ENCODE measurements at places on chromosomes 16 and 17.

DNA sequence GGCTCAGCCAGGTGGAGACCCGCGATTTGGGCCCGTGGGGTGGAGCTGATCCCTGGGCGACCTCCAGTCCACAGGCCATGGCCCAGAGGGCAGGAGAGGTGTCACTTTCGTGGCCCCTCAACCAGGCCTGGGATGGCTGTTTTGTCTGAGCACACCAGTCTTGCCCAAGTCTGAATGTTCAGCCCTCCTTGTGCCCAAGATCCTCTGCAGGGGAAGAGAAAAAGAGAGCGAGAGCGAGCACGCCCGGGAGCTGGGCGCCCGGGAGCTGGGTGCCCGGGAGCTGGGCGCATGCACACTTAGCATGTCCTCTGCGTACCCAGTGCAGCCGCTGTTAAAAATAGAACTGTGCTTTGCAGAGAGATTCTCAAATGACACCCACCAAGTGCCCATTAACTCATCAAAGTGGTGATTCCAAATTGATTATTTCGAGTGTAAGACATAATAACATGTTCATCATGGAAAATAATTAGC is 403.3 kb upstream of the TNRC6C start:
- DNase-seq = no peak

DNA sequence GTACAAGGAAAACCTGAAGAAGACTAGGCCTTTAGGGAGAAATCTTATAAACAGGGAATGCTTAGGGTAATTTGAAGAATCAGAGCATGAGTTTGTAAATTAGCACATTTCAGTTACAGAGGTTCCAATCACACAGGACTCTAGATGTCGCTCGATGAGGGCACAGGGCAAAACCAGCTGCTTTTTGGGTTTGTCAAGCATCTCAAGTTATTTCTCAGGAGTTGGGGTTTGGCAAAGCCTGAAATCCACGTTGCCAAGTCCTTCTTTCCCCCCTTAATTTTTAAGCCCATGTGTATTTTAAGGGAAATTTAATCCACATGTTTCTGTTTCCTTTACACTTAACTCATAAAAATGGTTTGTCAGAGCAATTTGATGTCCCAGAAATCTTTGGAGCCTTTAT is 146.9 kb downstream of the ANKFN1 start:
- no peak for DNase-seq

DNA sequence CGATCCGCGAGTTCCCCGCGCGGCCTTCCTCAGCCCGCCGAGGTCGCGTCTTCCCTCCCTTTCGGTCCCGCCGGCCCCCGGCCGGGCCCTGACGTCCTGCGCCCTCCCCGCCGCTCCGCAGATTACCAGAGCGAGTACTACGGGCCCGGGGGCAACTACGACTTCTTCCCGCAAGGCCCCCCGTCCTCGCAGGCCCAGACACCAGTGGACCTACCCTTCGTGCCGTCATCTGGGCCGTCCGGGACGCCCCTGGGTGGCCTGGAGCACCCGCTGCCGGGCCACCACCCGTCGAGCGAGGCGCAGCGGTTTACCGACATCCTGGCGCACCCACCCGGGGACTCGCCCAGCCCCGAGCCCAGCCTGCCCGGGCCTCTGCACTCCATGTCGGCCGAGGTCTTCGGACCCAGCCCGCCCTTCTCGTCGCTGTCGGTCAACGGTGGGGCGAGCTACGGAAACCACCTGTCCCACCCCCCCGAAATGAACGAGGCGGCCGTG is 5.4 kb downstream of the LHX1 start:
- peak; percentile 45 for DNase-seq

DNA sequence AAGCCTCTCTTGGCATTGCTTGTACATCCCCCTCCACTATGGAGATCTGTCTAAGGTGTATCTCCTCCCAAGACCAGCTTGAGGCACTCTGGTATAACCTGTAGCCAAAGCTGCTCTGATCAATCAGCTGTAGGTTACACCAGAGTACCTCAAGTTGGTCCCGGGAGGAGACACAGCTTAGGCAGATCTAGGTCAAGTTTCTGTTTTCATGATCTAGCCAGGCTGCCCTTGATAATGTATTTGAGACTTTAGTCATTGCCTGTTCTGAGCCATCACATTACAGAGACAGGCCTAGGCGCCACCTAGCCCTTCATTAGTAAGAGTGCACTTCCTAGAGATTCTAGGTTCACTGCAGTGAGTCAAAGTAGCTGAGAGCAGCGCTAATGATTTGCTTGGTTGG is 31.4 kb downstream of the ASGR1 start:
- DNase-seq = no peak

DNA sequence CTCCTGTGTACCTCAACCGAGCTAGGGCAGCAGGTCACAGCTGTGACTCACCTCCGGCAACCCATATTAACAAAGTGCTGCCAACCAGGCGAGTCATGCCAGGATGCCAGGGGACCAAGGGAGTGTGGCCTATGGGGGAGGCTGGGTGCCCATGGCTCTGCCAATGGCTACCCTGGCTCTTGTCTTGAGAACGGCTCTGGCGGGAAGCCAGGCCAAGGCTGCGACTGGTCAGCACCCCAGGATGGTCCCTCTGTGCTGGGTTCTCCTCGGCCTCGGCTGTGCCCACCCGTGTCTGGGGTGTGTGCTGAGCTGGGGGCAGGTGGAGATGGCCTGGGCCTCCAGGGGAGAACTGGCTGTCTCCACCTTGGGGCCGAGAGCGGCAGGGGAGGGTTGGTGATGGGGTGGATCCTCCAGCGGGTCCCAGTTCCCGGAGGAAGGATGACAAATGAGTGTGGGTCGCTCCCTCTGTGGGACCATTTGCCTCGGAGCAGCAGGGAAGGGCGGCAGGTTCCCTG is 75.8 kb downstream of the MRC2 start:
- DNase-seq = peak; percentile 82

DNA sequence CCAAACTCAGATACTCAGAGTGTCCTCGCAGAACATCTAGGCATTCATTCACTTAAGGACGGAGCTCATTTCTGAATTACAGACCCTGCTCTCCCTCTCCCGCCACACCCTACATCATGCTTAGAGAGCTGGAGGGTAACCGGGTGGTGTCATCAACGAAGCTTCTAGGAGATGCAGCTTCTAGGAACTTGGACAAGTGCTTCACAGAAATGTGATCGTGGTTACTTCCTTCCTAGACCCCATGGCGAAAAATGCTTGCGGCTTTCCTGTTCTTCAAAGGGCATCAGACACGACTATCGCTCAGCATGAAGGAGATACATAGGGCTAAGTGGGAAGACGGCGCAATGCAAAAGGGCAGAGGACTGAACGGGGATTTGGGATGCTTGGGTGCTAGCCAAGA is 126.8 kb downstream of the ZFHX3 start:
- no peak for DNase-seq

GRCh38 chr17:27620721-27621120 is 10.3 kb upstream of the LGALS9 start:
- DNase-seq = no peak

DNA sequence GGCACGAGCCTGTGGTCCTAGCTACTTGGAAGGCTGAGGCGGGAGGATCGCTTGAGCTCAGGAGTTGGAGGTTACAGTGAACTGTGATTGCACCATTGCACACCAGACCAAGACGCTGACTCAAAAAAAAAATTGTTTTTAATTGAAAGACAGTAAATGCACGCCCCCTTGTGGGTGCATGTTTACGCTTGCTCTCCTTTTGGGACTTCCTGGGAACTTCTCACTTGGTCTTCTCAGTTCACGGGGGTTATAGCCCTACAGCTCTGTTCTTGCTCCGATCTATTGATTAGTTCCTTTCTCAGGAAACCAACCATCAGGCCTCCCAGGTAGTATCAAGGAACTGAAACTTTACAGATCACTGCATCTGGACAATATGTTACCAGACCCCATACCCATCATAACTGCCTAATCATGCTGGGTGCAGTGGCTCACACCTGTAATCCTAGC is 14.2 kb upstream of the RIPOR1 start:
- DNase-seq = peak; percentile 91

DNA sequence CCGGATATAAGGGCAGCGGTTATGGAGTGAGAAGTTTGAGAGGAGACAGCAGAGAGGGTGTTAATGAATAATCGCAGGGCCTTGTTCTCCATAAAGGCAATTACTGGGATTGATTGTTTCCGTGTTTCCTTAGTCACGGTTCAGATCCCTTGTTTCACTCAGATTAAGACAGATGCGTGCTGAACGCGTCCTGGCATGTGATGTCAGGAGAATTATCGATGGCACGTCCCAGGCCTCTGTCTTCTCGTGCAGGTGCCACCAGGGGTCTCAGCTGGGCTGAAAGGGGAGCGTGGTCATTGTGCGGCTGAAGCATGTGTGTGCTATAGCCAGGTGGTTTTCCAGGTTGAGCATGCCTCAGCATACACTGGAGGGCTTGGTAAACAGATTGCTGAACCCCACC is 142.4 kb upstream of the NOL11 start:
- DNase-seq = no peak

DNA sequence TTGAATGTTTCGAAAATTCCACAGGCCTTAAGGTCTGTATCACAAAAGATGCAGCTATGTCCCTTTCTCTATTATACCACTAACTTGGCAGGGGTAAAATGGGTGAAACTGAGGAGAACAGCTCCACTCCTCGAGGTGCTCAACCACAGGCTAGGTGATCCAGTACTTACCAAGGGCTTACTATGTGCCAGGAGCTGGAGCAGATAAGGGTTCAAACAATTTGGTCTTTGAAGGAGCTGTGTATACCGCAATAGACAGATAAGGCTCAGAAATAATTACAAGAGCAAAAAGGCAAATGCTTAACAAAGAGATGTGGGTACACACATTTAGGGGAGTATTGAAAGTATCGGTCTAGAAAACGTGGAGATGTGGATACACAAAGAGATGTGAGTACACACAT is 1.5 kb downstream of the XPO6 start:
- DNase-seq = no peak

- DNase-seq = no peak
These were observed 281.4 kb upstream of the DYNLRB2 start for GRCh38 chr16:80259290-80259805.

DNA sequence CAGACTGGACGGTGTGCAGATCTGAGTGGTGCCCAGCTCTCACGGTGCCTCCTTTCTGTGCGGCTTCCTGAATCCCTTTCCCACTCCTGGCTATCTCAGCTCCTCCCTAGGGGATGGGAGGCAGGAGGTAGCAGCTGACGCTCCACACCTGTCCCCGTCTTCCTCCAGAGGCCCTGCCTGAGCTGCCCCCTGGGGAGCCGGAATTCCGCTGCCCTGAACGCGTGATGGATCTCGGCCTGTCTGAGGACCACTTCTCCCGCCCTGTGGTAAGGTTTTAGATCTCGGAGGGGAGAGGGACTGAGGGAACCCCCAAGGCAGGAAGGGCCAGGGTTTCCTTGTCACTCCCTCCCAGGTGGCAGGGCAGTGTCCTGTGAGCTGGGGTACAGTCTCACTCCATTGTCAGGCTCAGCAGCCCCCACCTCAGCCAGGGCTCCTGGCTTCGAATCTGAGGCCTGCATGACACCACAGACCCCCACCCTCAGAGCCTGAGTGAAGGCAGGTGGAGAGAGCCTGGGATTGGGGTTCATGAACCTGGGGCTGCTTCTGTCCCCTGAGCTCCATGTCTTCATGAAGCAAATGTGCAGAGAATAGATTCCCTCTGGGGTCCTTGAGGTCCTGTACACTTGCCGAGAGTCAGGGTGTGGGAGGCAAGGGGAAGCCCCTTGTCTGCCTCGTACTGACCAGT is 6.6 kb downstream of the DEF8 start:
- no peak for DNase-seq

GRCh38 chr17:55635253-55635914 is 87.3 kb downstream of the TMEM100 start:
- DNase-seq = no peak

DNA sequence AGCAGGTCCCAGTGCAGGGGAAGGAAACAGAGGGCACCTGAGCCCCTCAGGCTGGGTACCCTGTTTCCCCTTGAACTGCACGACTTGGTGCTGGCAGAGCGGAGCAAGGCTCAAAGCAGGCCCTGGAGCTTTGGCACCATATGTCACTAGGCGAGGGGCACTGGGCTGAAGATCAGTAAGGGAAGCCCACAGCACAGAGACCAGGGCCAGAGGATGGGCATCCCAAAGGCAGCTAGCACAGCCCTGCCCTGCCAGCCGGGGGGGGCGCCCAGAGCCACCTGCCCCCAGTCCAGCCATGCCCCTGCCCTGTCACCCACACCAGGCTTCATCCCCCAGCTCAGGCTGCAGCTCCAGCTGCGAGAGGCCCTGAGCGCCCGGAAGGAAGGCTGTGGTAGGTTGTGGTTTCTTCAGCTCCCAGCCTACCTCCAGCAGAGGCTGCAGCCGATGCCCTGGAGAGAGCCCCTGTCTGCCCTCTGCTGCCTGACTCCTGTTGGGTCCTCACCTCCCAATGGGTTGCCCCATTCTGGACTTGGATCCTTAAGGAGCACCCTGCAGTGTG is 10.9 kb downstream of the NHERF1 start:
- DNase-seq = peak; percentile 42

- DNase-seq = no peak
These were observed 22.6 kb downstream of the SLC5A10 start for GRCh38 chr17:18974407-18975149.

DNA sequence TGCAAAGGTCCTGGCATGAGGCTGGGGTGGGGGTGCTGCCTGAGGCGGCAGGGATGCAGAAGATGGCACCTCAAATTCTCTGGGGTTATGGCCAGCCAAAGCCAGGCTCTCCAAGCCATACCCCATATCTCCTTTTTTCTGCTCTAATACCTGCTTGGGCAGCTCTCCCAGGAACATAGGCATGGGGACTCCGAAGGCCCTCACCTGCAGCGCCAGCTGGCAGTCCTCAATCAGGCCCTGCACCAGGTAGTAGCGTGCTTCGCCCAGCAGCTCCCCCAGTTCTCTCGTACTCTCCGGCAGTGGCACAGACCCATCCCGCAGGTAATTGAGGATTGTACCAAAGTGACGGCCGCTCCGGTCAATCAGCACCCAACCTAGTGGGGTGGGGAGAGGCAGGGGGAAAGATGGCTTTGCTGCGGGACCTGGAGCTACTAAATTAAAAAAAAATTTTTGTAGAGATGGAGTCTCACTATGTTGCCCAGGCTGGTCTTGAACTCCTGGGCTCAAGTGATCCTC is 3.0 kb downstream of the KCTD13 start:
- DNase-seq = peak; percentile 37

GRCh38 chr17:38476549-38476948 is 48.3 kb downstream of the ARHGAP23 start:
- no peak for DNase-seq
